ENCODE measurements at places on chromosomes 16 and 17. TPM values are rescaled to one million over a fixed set of nuclear protein-coding genes. Genes with fewer than 3 reads are reported as not detected.
A peak's percentile ranks its signal among the peaks of the same experiment; 100 is the strongest.

Gene CLEC19A
- not detected for total RNA-seq

Gene STAT5A
- total RNA-seq = 117 TPM

Gene GID4
- 10.7 TPM for total RNA-seq

Gene CES2
- 62.7 TPM for total RNA-seq

Gene CCL14
- total RNA-seq = not detected

Gene KRT39
- not detected for total RNA-seq

Gene SECTM1
- 0.18 TPM for total RNA-seq

Gene PYY
- not detected for total RNA-seq

Gene TSPAN10
- 0.80 TPM for total RNA-seq

DNA sequence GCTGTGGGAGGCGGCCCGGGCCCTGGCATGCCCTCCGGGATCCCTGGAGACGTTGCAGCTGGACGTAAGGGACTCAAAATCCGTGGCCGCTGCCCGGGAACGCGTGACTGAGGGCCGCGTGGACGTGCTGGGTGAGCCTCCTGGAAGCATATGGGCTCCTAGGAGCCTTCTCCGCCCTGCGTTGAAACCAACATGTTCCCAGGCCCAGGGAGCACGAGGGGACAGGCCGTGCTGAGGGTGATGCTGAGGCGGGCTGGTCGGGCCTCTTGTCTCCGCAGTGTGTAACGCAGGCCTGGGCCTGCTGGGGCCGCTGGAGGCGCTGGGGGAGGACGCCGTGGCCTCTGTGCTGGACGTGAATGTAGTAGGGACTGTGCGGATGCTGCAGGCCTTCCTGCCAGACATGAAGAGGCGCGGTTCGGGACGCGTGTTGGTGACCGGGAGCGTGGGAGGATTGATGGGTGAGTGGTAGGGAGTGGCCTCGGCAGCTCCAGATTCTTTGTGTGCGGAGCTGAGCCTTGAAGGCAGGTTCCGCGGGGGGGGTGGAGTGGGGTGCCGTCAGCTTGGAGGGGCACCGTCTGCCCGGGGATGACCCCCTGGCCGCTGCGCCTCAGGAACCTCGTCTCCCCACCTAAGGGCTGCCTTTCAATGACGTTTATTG, 567 bp downstream of the HSD17B1 start:
- no peaks in the 10 kb centered on the region for H3K36me3 ChIP-seq
- no peak for DNase-seq
- H3K27me3 ChIP-seq = no peaks in the 10 kb centered on the region
- H3K27ac ChIP-seq = peak overlapping the region; percentile 66
- peaks cover 47% of the 10 kb centered on the region for H3K4me1 ChIP-seq

- peak; percentile 55 for DNase-seq
- peak overlapping the region; percentile 85 for H3K4me3 ChIP-seq
- H3K27me3 ChIP-seq = peaks cover 2% of the 10 kb centered on the region
- H3K4me1 ChIP-seq = peaks cover 19% of the 10 kb centered on the region
- H3K27ac ChIP-seq = peak overlapping the region; percentile 97
- peaks cover 23% of the 10 kb centered on the region for H3K36me3 ChIP-seq
These were observed 3.8 kb downstream of the RNF213 start for GRCh38 chr17:80264205-80265075.

DNA sequence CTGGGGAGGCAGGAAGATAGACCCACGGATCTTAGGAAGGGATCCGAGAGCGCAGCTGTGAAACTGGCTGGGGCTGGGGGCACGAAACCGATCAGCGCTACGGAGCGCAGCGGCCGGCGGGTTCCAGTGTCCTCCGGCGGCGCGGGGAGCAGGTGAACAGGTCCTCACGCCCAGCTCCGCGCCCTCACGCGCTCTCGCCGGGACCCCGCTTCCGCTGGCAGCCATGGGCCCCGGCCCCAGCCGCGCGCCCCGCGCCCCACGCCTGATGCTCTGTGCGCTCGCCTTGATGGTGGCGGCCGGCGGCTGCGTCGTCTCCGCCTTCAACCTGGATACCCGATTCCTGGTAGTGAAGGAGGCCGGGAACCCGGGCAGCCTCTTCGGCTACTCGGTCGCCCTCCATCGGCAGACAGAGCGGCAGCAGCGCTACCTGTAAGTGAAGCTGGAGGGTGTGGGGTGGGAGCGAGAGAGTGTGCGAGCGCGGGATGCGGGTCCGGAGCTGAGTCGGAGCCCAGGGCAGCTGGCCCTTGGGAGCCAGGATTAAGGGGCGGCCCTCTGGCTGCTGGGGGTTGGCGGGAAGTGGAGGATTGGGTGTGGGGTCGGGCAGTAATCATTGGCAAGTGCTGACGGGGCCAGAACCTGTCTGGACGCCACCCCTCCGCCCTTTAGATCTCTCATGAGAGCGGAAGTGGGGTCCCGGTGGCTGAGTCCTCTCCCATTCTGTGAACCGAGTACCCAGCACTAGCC, 479 bp downstream of the ITGA3 start:
- no peak overlapping the region for H3K27ac ChIP-seq
- peak overlapping the region; percentile 86 for H3K4me3 ChIP-seq
- H3K27me3 ChIP-seq = no peaks in the 10 kb centered on the region
- peak; percentile 39 for DNase-seq
- peaks cover 15% of the 10 kb centered on the region for H3K4me1 ChIP-seq
- H3K36me3 ChIP-seq = no peaks in the 10 kb centered on the region

DNA sequence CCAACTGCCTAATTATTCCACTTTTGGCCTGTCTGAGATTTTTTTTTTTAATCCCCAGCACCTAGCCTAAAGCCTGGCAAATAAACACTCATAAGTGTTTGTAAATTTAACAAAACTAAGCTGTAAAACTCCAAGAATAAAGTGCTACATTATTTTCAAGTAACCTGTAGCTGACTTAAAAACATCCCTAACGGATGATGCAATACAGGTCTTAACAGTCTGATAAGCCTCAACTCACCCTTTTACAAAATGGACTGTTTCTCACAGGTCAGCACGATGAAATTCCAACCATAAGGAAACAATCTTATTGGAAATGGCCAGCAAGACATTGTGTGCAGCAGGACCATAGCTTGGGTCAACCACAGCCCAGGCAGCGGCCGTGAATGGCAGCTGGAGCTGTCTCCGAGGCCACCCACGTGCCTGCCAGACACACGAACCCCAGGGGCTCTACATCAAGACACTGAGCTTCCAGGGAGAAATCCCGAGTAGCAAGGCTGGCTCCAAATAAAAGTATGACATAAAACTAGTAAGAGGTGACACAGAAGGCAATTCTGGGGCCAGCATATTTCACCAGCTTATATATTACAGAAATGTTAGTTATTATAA, 58.9 kb downstream of the NDEL1 start:
- H3K27ac ChIP-seq = no peak overlapping the region
- no peak overlapping the region for H3K4me3 ChIP-seq
- peaks cover 6% of the 10 kb centered on the region for H3K36me3 ChIP-seq
- no peaks in the 10 kb centered on the region for H3K4me1 ChIP-seq

GRCh38 chr16:69031877-69032301, 73.6 kb upstream of the HAS3 start:
- H3K4me1 ChIP-seq = no peaks in the 10 kb centered on the region
- peaks cover 45% of the 10 kb centered on the region for H3K36me3 ChIP-seq
- H3K27ac ChIP-seq = no peak overlapping the region
- no peaks in the 10 kb centered on the region for H3K27me3 ChIP-seq
- no peak overlapping the region for H3K4me3 ChIP-seq

DNA sequence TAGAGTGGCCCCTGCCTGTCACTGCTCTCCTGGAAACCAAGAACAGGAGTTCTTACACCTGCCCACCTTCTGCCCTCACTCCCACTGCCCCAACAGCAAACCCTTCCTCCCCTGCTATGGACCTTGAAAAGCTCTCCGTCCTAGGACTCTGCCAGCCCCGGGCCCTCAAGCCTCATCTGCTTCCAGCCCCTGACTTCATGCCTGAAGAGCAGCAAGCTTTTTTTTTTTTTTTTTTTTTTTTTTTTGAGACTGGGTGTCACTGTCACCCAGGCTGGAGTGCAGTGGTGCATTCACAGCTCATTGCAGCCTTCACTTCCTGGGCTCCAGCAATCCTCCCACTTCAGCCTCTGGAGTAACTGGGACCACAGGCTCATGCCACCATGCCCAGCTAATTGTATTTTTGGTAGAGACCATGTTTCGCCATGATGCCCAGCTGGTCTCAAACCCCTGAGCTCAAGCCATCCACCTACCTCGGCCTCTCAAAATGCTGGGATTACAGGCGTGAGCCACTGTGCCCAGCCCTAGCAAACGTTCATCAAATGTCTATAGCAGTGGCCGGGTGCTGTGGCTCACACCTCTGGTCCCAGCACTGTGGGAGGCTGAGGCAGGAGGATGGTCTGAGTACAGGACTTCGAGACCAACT, 16.9 kb downstream of the CARHSP1 start:
- no peak overlapping the region for H3K4me3 ChIP-seq
- H3K27me3 ChIP-seq = no peaks in the 10 kb centered on the region
- peaks cover 51% of the 10 kb centered on the region for H3K4me1 ChIP-seq
- peak overlapping the region; percentile 80 for H3K27ac ChIP-seq

DNA sequence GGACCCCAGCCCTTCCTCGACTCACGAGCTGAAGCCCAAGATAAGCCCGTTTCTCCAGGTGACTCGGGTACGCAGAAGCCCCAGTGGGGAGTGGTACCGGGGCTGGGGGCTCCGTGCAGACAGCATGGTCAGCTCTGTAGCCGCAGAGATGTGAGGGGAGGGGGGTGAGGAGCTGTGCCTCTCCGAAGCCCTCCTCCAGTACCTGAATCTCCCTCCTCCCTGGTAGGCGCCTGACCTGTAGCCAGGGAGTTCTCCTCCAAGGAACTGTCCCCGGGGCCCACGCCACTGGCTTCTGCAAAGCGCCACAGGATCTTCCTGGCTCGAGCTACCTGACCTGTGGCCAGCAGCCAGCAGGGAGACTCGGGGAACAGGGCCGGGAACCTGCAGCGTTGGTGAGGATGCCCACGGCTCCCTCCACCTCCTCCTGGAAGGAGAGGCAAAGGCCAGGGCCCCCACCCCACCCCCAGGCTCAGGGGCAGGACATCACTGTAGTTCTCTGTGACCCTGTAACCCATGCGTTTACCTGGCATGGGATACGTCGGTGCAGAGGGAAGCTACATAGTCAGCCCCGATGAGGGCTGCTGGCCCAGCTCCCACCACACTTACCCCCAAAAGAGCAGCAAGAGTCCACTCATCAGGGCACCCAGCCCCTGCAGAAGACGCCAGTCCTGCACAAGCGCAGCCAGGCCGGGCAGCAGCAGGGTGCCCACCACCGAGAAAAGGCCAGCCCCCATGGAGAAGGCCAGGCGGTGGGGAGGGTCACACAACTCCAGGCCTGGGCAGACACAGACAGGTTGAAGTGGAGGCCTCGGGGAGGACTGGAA, 1.7 kb downstream of the SLC22A31 start:
- no peak overlapping the region for H3K4me3 ChIP-seq
- H3K4me1 ChIP-seq = no peaks in the 10 kb centered on the region
- H3K27me3 ChIP-seq = peaks cover 11% of the 10 kb centered on the region
- DNase-seq = no peak
- no peak overlapping the region for H3K27ac ChIP-seq

DNA sequence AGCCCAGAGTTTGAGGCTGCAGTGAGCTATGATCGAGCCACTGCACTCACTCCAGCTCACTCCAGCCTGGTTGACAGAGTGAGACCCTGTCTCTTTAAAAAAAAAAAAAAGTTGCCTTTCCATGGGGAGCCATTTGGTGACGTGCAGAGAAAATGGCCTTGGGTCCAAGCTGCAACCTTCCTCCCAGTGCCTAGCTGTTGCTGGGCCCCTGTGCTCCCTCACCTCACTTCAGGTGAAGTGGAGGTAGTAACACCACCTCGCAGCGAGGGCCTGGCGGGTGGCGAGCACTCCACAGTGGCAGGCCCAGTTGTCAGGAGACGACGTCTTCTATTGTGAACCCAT, 17.4 kb downstream of the SYT17 start:
- H3K27ac ChIP-seq = no peak overlapping the region
- peaks cover 12% of the 10 kb centered on the region for H3K27me3 ChIP-seq
- peaks cover 2% of the 10 kb centered on the region for H3K4me1 ChIP-seq
- no peaks in the 10 kb centered on the region for H3K36me3 ChIP-seq

All from naive thymus-derived CD8-positive, alpha-beta T cell (primary cell).